Cortex of kidney (tissue), 1 donor: ENCODE measurements at places on chromosomes 5 and 9.

- DNase-seq: no peak
Measured at GRCh38 chr5:136006164-136006563, 22.6 kb upstream of the TGFBI start.

DNA sequence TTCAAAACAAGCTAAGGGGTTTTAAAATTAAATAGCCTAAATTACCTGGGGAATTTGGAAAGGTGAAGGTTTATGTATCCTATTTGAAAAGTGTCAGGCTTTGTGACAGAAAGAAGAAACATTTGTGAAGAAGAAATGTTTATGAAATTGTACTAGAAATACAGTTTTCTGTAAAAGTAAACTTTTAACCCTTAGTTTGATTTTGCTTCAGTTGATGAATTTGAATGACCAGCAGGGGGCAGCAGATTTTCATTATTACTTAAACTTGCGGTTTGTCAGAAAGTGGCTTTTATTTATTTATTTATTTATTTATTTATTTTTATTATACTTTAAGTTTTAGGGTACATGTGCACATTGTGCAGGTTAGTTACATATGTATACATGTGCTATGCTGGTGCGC is 58.1 kb downstream of the NNT start:
- no peak for DNase-seq

GRCh38 chr9:133089271-133089671 is 27.5 kb downstream of the CEL start:
- no peak for DNase-seq

GRCh38 chr9:69023650-69024049 is 9.7 kb upstream of the PRKACG start:
- DNase-seq: no peak

GRCh38 chr9:109989296-109989695 is 209.3 kb downstream of the PALM2AKAP2 start:
- DNase-seq: no peak

- no peak for DNase-seq
Measured at GRCh38 chr5:87909382-87909781, 359.3 kb downstream of the TMEM161B start.

- no peak for DNase-seq
Measured at GRCh38 chr9:133991964-133992779, at the start of gene VAV2. Gene VAV2 (minus strand): TSS chr9:133992324. CDS start chr9:133992278, 46 bp downstream.

DNA sequence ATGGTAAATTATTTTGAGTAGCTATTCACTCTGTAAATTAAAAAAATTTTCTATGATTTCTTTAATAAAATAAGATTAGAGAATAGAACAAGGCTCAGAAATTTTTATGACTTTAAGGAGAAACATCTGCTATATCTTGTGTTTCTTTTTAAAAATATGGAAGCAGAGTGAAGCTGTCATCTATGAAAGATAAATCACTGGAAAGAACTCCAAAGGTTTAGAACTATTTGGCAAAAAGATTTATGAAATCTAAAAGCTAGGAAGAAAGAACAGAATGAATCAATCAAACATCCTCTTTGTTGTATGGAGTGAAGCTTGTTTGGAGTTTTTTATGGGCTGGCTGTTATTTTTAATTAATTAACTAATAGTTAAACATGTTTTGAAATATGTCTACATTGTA is 89.8 kb upstream of the ACTBL2 start:
- no peak for DNase-seq

DNA sequence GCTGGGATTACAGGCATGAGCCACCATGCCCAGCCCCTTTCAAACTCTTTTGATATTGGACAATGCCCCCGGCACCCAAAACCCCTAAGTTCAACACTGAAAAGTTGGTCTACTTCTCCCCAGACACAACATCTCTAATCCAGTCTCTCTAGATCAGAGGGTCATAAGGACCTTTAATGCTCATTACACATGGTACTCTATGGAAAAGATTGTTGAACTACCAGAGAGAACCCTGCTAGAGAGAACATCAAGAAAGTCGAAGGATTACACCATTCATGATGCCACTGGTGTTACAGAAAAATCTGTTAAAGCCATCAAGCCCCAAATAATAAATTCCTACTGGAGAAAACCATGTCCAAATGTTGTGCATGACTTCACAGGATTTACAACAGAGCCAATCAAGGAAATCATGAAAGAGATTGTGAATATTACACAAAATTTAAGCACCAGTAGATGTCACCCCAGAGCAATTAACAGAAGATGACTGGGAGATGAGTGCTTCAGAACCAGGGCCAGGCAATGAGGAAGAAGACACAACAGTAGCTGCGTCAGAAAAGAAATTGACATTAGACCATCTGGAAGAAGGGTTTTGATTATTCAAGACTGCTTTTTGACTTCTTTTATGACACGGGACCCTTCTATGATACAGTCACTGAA is 28.3 kb upstream of the NIPAL4 start:
- no peak for DNase-seq

- DNase-seq: no peak
Measured at GRCh38 chr5:139512786-139513390, 30.3 kb upstream of the STING1 start.

GRCh38 chr5:135073761-135074345 is 39.8 kb upstream of the PITX1 start:
- no peak for DNase-seq

DNA sequence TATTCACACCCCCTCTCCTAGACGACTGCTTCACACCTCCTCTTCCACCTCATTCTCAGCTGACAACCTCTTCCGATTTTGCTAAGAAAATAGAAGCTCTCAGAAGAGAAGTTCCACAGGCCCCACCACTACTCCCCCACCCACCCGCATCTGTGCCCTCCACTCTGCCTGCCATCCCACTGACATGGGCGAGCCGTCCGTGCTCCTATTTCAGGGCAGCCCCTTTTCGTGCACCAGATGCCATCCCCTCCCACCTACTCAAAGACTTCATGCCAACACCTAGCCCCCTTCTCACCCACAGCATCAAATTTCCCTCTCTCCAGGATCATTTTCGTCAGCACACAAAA is 34.6 kb upstream of the JADE2 start:
- no peak for DNase-seq

- no peak for DNase-seq
Measured at GRCh38 chr5:35229076-35230037, 930 bp downstream of the PRLR start.

- no peak for DNase-seq
Measured at GRCh38 chr5:164383662-164384061, 878.2 kb downstream of the MAT2B start.

DNA sequence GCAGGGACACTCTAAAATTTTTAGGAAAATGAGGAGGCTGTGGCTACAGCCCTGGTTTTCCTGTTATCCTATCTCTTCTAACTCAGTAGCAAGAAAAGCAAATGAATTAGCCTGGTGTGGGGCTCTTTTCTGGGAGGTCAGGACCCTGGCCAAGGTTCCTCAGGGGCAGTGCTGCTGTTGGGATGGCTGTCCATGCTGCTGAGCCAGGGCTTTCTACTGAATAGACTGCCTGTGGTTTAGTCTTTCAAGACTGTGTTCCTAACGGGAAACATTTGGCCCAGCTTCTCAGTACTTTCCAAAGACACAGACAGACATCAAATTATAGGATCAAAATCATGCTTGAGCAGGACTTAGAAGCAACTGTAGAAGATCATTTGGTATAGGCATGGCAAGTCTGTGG is 18.1 kb downstream of the TNC start:
- no peak for DNase-seq

DNA sequence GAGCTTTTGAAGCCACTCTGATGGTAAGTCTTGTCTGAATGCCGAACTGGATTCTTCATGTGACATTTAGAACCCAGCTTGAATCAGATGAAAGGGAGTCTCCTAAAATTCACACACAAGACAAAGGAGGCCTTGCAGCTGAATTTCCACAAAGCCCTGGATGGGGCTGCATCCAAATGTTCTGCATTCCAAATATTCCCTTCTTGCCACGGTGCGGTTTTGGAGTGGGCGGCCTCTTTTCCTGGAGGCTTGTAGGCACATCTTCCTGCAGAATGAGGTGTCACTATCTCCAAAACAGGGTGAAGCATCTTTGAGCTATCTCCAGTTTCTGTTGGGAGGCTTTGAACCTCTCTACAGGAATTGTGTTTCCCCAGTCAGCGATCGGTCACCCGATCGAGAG is 342.7 kb downstream of the ARHGEF28 start:
- DNase-seq: no peak

- no peak for DNase-seq
Measured at GRCh38 chr9:82183181-82183860, 194.7 kb downstream of the SPATA31D1 start.

- DNase-seq: no peak
Measured at GRCh38 chr5:160369990-160370712, at the start of gene C1QTNF2. Gene C1QTNF2 (minus strand): TSS chr5:160370626. CDS start chr5:160355011, 15,615 bp downstream.
